ENCODE measurements at places on chromosomes 6 and 20. TPM values are rescaled to one million over a fixed set of nuclear protein-coding genes. Genes with fewer than 3 reads are reported as not detected.

The RFX6 gene
- not detected for total RNA-seq

The TPD52L1 gene
- total RNA-seq = 24.7 TPM

The C6orf132 gene
- 0.23 TPM for total RNA-seq

The DNPH1 gene
- total RNA-seq = 26.1 TPM

The EBF4 gene
- total RNA-seq = 15.7 TPM

The ZFP57 gene
- 0.23 TPM for total RNA-seq
